Skeletal muscle cell (primary cell): ENCODE measurements at places on chromosomes 6 and 20.

DNA sequence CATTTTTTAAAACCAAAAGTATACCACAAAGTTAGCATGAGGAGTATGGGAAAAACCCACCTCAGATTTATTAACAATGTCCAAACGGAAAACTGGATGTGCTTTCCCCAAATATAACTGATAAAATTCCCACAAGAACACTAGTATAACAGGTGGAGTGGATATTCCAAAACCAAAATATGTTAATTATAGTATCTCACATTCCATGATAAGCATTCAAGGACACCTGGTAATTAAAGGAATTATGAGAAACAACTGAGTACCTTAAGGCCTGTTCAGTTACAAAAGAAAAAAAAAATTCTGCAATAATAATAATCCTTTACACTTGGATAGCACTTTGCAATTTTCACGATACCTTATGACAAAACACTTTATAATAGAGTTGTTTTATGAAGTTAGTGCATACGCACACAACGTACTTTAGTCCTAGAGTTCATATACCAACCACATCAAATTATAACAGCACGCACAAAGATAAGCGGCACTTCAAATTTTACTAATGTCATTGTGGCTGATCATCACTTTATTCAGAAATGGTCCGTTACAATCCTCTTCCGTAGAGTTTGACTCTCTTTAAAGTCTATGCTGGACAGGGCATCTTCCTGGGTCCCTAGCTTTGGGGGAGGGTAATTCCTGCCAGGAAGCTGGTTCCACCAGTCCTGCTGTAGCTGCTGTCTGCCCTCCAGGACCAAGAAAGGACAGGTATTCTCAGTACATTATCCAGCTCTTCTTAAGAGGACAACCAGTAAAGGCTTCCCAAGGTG is 1.7 kb downstream of the CDK19 start:
- no peak for DNase-seq

GRCh38 chr6:37906121-37906520 is 86.6 kb downstream of the ZFAND3 start:
- DNase-seq, result no peak

- DNase-seq, result no peak
These were observed 224.9 kb downstream of the ANKRD60 start for GRCh38 chr20:58003525-58003924.

- DNase-seq, result no peak
These were observed 47.2 kb downstream of the VEGFA start for GRCh38 chr6:43817192-43817591.

GRCh38 chr6:30544666-30545272 is 11.5 kb downstream of the GNL1 start:
- peak; percentile 43 for DNase-seq

DNA sequence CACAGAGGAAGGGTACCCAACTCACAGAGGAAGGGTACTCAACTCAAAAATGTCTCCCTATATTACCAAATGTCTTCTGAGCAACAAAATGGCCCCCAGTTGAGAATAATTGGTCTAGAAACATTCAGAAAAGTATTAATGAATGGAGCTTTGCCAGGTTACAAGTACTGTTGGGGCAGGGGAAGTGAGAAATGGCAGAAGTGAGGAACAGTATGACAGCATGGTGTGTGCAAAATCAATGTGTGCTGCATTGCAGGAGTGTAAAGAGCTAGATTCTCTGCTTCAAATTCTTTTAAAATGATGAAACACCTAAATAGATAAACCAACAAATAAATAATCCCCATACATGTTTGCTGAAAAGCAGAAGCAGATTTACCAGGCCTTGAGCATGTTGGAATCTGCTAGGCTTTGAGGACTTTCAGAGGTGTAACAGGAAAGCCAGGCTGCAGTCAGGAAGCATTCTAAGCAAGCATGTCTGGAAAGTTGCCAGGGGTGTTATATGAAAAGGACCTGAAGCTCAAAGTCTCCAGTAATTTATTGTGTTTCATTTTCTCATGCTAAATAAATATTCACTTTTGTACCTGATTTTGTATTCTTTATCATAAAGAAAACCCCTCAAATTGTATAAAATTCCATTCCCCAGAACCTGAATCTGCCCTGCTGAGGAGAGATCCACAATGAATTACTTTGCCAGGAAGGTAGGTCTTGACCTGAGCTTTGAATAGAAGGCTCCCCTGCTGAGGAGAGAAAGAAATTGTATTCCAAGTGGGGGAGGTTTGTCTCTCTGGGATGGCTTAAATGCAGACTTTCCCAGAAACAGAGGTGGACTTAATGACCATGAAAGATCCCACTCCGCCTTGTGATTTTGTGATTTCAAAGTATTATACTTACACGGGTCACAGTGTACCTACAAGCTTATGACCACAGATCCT is 265.0 kb upstream of the MARCKS start:
- no peak for DNase-seq

DNA sequence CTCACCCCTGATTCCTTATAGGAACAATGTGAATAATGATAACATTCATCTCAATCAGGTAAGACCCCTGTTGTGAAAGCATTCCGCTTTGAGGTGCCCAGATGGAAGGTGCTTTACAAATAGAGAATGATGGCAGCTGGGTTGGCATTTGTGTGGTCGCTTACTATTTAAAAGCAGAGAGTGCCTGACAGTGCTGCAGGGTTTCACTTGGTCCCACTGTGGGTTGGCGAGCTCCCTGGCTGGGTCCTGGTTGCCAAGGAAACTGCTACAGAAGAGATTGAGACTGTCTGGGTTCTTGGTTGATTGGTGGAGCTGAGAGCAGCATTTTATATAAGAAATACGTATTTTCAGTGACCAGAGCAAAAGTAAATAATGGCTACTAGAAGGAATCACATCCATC is 207.2 kb upstream of the KCNQ5 start:
- DNase-seq, result no peak

- DNase-seq, result peak; percentile 9
These were observed 108.5 kb downstream of the MAN1A1 start for GRCh38 chr6:119241111-119241465.

GRCh38 chr6:21898107-21898796 is 304.7 kb downstream of the SOX4 start:
- DNase-seq, result no peak

DNA sequence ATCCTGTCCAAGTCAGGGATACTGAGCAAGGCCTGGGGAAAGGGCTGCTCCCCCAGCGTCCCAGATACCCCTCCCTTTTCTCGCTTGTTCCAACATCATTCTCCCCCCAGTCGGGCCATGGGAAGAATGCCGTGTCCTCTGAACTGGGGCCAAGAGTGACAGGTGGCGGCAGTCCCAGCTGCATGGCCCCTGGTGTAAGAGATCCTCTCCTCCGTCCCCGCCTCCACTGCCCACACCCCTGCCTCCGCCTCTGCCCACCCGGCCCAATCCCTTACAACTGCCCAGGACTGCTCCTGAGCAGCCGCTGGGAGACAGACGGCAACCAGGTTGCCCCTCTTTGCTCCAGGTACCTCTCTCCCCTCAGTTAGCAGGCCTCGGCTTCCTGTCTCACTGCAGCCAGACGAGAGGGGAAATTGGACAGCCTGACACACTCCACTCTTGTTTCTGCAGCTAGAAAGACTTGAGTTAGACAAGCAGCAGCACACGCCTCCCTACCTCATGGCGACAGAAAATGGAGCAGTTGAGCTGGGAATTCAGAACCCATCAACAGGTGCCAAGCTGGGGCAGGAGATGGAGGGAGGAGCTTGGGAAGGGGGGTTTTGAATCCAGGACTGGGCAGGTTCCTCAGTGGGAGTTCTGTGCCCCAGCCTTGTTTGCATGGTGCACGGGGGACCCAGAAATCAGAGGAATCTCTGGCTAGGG is at the start of gene MYLK2:
TSS of gene MYLK2 (plus strand) at position 274 of the 702 bp plus-strand sequence. CDS start at position 499, 225 bp downstream.
- no peak for DNase-seq
